Gastrocnemius medialis (tissue), 4 donors: ENCODE measurements at places on chromosomes 3 and 15.

GRCh38 chr15:36161771-36162212, 417.6 kb upstream of the CDIN1 start:
- peak; percentile 17 for DNase-seq

- DNase-seq, result no peak
Measured at GRCh38 chr3:114700637-114701234, 406.9 kb downstream of the TIGIT start.

DNA sequence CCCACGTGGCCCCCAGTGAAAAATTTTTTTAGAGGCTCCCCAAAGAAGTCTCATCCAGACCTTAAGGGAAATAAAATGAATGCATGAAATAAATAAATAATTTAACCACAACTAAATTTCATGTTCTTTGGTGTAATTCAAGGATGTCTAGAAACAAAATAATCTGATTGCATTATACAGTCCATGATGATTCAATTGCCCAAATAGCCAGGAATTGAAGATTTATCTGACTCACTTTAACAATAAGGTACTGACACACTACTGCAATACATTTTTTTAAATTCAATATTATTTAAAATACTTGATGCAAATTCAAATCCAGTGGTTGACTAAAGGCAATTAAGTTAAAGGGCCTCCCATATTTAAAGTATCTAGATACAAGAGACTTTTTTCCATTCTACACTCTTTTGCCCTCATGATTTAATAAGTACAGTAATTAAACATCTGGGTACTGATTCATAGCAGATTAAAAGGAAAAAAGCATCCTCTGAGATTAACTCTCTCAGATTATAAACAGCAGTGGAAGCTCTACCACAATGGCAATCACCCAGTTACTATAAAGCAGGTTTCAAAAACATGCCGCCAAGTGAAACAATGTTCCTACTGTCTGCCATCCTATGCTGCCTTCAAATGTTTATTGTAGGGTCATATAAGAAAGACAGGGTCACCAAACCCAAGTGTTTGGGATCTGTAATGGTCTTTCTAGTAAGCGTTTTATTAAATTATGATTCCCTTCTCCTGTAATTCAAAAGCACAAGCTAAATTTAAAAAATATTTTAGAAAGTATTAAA, 9.9 kb downstream of the UQCC5 start:
- DNase-seq, result no peak

DNA sequence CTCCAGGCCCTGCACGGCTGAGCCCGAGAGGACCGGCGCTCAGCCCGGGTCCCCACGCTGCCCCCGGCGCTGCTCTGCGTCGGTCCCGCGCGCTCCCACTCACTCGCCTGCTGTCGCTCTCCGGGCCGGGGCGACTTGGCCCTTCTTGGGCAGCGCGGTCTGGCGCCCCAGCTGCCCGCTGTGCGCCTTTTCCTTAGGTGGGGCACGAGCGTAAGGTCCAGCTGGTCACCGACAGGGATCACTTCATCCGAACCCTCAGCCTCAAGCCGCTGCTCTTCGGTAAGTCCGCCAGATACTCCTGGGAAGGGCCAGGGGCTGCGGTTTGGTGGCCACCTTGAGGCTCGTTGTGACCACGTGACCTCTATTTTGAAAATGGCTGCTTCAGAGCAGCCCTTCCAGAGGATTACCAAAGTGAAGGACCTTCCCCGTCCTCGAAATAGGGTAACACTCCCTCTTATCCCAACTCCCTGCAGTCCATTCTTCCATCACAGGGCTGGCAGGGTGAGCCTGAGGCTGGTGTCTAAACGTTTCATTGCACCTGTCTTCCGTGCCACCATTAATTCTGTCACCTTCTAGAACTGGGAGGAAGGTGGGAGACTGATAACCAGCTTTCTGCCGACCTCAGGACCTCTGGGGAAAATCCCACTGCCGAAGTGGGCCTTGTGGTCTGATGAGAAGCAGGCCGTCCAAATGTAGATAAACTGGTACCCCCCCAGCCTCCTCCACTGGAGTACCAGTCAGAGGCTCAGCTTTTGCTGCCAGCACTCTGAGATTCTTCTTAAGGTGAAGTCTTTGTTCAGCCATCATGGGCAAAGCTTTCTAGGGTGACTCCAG, 812 bp downstream of the P4HTM start:
- no peak for DNase-seq

- DNase-seq, result no peak
Measured at GRCh38 chr3:44969154-44969827, 6.7 kb downstream of the ZDHHC3 start.

GRCh38 chr3:13648060-13649001, 99.4 kb downstream of the FBLN2 start:
- DNase-seq, result peak; percentile 56

- no peak for DNase-seq
Measured at GRCh38 chr3:172112734-172113120, 73.3 kb downstream of the FNDC3B start.

DNA sequence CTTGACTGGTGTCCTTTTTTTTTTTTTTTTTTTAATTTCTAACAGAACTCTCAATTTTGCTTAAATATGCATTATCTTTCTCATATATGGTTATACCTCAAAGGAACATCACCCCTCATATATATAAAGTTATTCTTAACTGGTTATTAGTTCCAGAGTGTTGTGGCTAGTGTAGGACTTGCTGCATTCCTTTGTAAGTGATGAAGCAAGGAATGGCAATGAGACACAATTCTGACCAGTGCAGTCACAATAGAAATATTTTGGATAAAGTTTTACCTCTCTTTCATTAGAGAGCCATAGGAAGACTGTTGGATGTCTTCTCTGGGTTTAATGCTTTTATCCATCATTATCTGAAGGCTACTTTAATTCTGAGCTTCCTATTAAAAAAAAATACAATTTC, 75.5 kb upstream of the CBLB start:
- no peak for DNase-seq
